Activated CD4-positive, alpha-beta memory T cell treated with anti-CD3 and anti-CD28 coated beads, Interleukin-2, amount 10 ng/mL, durations not matched to agents 7 days and 5 days (primary cell): ENCODE measurements at places on chromosomes 2 and 18. TPM values are rescaled to one million over a fixed set of nuclear protein-coding genes. Genes with fewer than 3 reads are reported as not detected.

ZNF892 gene
- 3.0 TPM for total RNA-seq

TTC39C gene
- total RNA-seq: 94.4 TPM

TUBA4A gene
- 344 TPM for total RNA-seq

- H3K27me3 ChIP-seq: peaks cover 2% of the 10 kb centered on the region
- H3K4me1 ChIP-seq: peaks cover 52% of the 10 kb centered on the region
- H3K36me3 ChIP-seq: peaks cover 46% of the 10 kb centered on the region
- peak overlapping the region; percentile 52 for H3K4me3 ChIP-seq
- DNase-seq: peak; percentile 68
Measured at GRCh38 chr2:160427629-160428404, 65.8 kb downstream of the RBMS1 start.

DNA sequence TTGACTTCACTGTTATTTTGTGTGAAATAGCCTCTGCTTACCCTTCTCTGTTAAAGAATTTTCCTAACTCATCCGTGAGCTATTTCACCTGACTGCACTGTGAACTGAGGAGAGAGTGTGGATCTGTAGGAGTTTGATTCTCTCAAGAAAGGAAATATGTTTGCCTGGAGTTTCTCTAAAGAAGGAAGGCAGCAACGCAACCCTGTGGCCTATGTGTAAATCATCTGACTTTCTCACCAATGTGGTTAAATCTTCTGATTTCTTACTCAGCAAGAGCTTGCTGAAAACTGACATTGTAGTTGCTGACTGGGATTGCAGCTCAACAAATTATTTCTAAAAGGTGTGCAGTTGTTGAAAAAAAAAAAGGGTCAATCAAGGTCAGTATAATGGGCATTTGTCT, 153.9 kb upstream of the PELI1 start:
- no peaks in the 10 kb centered on the region for H3K36me3 ChIP-seq
- no peak overlapping the region for H3K4me3 ChIP-seq
- H3K27ac ChIP-seq: no peak overlapping the region
- peaks cover 19% of the 10 kb centered on the region for H3K4me1 ChIP-seq

DNA sequence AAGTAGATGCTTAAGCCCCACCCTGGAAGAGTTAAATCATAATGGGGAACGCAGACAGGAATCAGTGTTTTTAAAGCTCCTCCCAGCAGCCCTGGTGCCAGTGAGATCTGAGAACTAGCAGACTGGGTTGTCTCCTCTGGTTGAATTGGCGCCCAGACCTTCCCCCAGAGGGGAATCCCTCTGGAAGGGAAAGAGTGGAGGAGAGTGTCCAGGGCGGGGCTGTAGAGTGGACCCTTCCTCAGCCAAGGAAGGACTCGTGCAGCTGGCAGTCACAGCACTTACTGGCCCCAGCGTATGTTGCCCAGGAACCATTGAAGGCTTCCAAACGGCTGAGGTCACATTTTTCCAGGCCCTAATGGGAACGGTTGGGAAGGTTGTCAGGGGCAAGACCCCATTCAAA, 62.5 kb downstream of the TGOLN2 start:
- H3K36me3 ChIP-seq: no peaks in the 10 kb centered on the region
- peaks cover 18% of the 10 kb centered on the region for H3K27me3 ChIP-seq
- DNase-seq: no peak

GRCh38 chr2:226953206-226953605, 117.4 kb downstream of the RHBDD1 start:
- H3K4me3 ChIP-seq: no peak overlapping the region
- H3K27ac ChIP-seq: no peak overlapping the region
- DNase-seq: no peak
- H3K27me3 ChIP-seq: no peaks in the 10 kb centered on the region
- H3K36me3 ChIP-seq: peaks cover 16% of the 10 kb centered on the region

DNA sequence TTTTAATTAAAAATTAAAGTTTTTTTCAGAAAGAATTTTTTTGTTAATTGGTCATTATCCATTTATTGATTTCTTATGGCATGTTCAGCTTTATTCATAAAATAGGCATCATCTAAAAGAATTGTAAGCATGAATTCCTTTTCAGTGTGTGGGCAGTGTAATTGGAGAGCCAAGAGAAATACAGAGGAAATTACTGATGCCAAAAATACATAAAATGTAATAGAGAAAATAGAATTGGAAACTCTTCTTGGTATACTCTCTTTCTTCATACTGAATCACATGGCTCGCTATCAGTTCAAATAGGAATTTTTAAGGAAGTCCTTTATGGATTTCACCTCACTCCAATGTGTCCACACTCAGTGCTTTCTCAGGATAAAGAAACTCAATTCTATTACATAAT, 663.6 kb upstream of the NRXN1 start:
- no peaks in the 10 kb centered on the region for H3K36me3 ChIP-seq
- H3K4me3 ChIP-seq: no peak overlapping the region
- DNase-seq: no peak
- H3K27me3 ChIP-seq: no peaks in the 10 kb centered on the region
- H3K4me1 ChIP-seq: no peaks in the 10 kb centered on the region
- H3K27ac ChIP-seq: no peak overlapping the region

GRCh38 chr18:69934601-69935265, 12.9 kb downstream of the CD226 start:
- H3K4me3 ChIP-seq: no peak overlapping the region
- no peak for DNase-seq
- peaks cover 48% of the 10 kb centered on the region for H3K36me3 ChIP-seq

GRCh38 chr2:20538308-20539132, 91.6 kb downstream of the RHOB start:
- H3K4me3 ChIP-seq: no peak overlapping the region
- H3K4me1 ChIP-seq: peaks cover 7% of the 10 kb centered on the region
- peaks cover 11% of the 10 kb centered on the region for H3K27me3 ChIP-seq
- H3K27ac ChIP-seq: no peak overlapping the region
- H3K36me3 ChIP-seq: no peaks in the 10 kb centered on the region
- no peak for DNase-seq

GRCh38 chr18:58860747-58861231, 3.9 kb upstream of the ZNF532 start:
- H3K4me3 ChIP-seq: no peak overlapping the region
- H3K36me3 ChIP-seq: no peaks in the 10 kb centered on the region
- DNase-seq: no peak
- peaks cover 49% of the 10 kb centered on the region for H3K27me3 ChIP-seq

DNA sequence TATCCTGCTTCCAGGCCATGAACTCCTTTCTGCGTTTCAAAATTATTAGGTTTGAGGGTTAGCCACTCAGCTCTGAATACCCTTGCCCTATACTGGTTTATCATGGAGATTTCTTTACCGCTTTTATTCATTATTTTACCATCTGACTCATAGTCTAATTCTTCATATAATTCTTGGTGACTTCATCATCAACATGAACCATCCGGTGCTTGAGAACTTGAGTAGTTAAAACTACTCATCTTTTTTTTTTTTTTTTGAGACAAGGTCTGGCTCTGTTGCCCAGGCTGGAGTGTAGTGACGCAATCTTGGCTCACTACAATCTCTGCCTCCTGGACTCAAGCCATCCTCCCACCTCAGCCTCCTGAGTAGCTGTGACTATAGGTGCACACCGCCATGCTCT, 94.2 kb upstream of the LHCGR start:
- H3K36me3 ChIP-seq: no peaks in the 10 kb centered on the region
- no peak overlapping the region for H3K27ac ChIP-seq
- no peak overlapping the region for H3K4me3 ChIP-seq

DNA sequence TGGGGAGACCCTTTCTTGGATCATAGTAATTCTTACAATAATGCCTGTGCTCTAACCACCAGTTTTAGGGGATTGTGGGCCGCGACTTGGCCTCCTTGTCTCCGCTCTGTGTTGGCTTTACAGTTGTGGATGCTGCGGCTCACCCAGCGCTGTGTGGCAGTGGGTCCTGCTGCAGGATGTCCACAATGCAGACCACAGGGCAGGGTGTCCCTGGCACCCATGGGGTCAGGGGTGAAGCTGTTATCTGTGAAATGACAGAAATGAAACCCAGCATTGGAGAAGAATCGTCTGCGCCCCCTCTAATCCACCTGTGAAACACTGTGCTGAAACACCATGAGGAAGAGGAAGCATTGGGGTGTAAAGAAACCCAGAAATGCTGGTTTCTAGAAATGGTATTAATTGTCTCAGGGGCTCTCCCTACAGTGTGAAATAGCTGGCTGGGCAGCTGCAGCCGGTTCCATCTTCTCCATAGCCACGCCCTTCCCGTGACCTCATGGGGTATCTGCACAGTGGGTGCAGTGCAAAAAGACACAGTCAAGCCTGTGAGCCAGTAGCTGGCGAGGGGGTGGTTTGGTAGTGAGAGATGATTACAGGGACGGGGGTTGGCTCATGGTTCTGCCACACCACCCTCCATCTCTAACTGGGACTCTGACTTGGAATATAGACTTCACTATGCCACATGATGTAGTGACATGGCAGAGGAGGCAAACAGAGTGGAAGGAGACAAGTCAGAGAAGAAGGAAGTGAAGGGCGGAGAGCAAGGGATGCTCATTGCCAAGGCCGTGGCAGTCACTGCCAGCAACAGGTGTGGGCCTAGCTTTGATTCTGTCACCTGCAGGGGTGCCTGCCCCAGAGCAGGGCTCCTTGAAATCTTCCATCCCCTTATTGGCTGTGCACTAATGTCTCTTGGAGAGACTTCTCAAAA, 16.2 kb downstream of the INPP4A start:
- H3K4me1 ChIP-seq: peaks cover 93% of the 10 kb centered on the region
- peak overlapping the region; percentile 46 for H3K4me3 ChIP-seq
- no peaks in the 10 kb centered on the region for H3K27me3 ChIP-seq
- peak overlapping the region; percentile 97 for H3K27ac ChIP-seq
- peaks cover 49% of the 10 kb centered on the region for H3K36me3 ChIP-seq
- peak; percentile 86 for DNase-seq

- H3K4me1 ChIP-seq: peaks cover 1% of the 10 kb centered on the region
- no peak overlapping the region for H3K27ac ChIP-seq
- peaks cover 13% of the 10 kb centered on the region for H3K27me3 ChIP-seq
- no peak for DNase-seq
- no peaks in the 10 kb centered on the region for H3K36me3 ChIP-seq
Measured at GRCh38 chr2:42902939-42903709, 110.7 kb upstream of the HAAO start.

DNA sequence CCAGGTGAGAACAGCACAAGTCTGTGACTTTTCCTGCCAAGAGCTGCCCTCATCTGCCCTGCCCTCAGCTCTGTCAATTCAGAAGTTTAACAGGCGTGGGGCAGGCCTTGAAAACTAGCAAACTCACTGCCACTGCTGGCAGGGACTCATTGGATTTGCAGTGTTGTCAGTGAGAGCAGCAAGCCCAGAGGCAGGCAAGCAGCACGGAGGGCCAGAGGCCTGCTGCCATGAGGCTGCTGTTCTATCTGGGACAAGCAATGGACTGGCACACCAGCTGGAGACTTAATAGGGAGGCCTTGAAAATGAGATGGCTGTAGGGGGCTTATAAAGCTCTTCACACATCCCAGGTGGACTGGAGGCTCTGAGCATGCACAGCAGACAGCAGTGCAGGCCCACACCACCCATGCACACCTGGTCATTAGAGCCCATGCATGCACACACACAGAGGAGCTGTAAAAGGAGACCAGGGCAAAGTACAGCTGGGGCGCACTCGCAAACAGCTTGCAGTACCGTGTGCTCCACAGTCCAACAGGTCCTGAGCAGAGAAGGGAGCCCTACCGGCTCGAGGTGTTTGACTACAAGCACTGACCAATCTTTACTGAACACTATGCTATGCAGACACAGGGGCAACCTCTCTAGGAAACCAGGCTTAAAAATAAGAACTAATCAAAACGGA, 28.7 kb downstream of the MGAT4A start:
- peaks cover 29% of the 10 kb centered on the region for H3K36me3 ChIP-seq
- H3K27ac ChIP-seq: no peak overlapping the region
- DNase-seq: no peak
- H3K4me3 ChIP-seq: no peak overlapping the region
- peaks cover 32% of the 10 kb centered on the region for H3K4me1 ChIP-seq
